ENCODE measurements at places on chromosomes 5 and 9.

DNA sequence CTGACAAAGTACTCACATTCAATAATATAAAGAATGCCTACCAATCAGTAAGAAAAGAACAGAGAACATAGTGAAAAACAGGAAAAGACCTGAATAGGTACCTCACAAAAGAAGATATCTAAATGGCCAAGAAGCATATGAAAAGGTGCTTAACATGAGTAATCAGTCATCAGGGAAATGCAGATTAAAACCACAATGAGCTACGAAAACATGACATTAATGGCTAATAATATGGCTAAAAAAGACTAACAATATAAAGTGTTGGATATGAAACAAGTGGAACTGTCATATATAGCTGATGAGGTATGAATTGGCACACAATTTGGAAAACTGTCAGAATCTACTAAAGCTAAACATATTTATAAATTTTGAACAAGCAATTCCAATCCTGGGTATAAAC is 18.9 kb downstream of the DENND1A start:
- DNase-seq, result no peak

- no peak for DNase-seq
Observed at GRCh38 chr5:176610435-176610773, 448 bp upstream of the GPRIN1 start.

DNA sequence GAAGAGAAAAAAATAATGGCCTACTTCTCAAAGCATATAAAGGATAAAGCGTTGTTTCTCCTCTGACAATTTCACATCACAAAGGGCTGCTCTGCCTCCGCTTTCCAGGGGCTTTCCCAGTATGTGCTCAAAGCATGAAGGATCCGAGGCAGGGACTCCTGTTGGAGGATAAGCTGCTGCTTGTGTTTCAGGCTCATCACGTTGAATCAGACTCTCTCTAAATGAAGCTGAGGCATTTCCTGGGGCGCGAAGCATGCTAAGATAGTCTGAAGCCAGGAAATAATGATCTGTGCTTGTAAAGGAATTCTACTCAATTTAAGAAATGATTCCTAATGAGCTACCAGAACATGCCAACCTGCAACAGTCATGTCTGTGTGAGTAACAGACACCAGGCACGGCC is 97.5 kb downstream of the MARCHF11 start:
- no peak for DNase-seq

- DNase-seq, result no peak
Observed at GRCh38 chr5:56088431-56088949, 93.7 kb upstream of the IL6ST start.

- DNase-seq, result no peak
Observed at GRCh38 chr5:40277161-40277906, 402.4 kb upstream of the PTGER4 start.

- no peak for DNase-seq
Observed at GRCh38 chr5:151847871-151848270, 76.1 kb downstream of the G3BP1 start.

- DNase-seq, result no peak
Observed at GRCh38 chr5:137190031-137190430, 309.1 kb downstream of the SPOCK1 start.

DNA sequence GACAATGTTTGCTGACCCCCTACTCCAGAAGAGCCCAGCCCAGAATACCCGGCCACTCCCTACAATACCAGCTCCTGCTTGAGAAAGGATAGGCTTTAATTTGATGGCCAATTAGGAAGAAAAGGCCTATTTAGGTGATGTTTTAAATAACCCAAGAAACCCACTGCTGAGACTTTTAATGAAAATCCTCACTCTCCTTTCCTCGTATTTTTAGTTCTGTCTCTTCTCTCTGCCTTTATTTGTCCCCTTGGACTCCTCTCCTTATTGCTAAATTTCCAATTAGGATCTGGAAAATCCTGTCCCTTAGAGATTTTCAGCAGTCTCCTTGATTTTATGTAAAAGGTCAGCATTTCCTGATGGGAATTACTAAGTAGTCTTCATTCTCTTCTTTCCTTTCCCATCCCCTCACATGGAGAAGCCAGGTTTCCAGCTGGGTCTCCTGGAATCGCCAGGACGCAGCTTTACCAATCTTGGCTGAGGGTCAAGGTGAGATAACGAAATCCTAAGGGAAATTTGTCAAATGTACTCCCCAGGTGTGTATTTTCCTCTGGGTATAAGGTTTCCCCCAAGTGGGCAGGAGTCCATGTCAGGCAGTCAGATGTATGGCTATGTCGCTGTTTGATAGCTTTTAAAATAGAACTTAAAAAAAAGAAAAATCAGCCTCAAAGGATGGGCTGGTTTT is 11.7 kb downstream of the STC2 start:
- DNase-seq, result no peak

GRCh38 chr9:125407974-125408900 is 146.6 kb downstream of the GAPVD1 start:
- DNase-seq, result peak; percentile 91

- DNase-seq, result no peak
Observed at GRCh38 chr9:18189871-18190670, 283.9 kb upstream of the ADAMTSL1 start.

DNA sequence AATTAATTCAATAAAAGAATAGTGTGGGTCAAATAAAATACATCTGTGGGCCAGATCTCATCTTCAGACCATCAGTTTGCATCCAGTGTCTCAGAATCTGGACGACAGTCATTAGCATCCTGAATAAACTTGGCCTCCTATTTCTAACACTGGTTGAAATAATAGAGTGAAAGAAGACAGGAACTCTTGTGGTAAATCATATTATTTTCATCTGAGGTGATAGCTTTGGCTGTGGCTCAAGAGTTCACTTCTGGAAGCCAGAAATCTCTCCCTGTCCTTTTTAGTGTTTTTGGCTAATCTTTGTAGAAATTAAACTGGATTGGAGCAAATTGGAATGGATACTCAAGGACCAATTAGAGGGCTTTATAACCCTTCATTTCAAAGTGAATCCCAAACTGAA is 63.4 kb upstream of the HMHB1 start:
- DNase-seq, result no peak

DNA sequence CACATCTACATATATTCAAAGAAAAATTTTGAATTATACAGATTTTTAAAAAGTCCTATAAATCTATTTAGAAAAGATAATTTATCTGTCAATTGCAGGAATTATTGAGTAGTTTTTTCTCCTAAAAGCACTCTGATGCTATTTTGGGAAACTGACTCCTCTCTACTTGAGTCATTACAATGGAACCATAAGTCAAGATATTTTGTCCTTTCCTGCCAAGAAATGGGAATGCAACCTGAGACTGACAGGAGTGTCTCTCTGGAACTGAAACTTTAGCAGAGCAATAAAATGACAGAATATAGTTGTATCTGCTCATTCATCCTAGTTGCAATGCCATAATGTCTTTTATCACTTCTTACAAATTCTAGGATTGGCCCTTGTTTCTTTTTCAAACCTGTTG is 48.6 kb downstream of the CARTPT start:
- no peak for DNase-seq

GRCh38 chr5:173750538-173751265 is 134.3 kb upstream of the BOD1 start:
- DNase-seq, result no peak

GRCh38 chr9:114289571-114290481 is 33.1 kb upstream of the ORM1 start:
- no peak for DNase-seq

DNA sequence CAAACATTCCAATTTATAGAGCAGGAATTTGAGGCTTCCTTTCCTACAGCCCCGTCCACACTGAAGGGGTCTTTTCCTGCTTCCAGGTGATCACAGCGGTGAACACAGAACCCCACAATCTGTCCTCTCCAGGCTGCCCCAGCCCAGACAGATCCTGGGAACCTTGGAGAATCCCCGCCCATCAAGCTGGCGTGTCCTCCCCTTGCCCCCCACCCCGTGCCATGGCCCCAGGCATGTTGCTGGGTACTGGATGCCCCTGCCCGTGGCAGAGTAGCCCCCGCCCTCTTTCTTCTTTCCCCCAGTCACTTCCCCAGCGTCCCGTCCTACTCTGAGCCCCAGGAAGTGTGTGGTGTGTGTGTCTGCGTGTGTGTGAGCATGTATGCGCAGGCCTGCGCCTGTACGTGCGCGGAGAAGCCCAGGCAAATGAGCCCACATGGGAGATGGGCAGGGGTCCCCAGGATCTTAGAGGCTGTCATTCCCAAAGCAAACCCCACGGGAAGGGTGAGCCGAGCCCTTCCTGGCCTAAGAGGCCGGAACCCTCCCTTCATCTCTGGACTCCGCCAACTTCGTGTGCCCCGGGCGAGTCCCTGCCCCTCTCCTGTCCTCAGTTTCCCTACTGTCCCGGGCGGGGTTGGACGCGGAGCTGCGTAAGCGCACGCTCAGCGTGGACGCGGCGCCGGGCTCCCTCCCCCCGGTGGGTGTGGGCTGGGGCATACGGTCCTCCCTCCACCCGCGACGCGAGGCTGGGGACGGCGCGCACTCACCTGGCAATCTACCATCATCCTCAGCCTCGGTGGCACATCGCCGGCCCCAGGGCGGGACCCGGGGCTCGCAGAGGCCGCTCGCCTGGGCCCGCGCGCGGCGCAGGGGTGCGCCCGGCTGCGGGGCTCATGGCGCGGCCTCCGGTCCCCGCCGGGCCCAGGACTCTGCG is 15.2 kb downstream of the GBGT1 start:
- no peak for DNase-seq

GRCh38 chr5:52947851-52948250 is 41.3 kb upstream of the ITGA2 start:
- no peak for DNase-seq

DNA sequence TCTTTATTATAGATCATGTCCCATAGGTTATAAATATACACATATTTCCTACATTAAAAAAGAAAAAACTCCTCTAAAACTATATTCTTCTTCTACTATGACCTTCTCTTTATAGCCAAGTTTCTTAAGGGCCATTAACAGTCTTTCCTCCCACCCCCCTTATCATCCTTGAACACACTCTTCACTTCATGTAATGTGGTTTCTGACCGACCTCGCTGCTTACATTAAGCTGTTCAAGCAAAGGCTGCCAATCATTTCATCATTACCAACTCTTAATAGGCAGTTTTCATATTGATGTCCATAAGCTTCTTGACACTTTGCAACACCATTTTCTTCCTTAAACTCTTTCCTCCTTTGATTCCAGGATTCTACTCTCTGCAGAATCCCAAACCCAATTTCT is 283.0 kb upstream of the PCSK5 start:
- DNase-seq, result no peak

GRCh38 chr9:93266521-93267001 is 82.6 kb downstream of the WNK2 start:
- DNase-seq, result no peak

DNA sequence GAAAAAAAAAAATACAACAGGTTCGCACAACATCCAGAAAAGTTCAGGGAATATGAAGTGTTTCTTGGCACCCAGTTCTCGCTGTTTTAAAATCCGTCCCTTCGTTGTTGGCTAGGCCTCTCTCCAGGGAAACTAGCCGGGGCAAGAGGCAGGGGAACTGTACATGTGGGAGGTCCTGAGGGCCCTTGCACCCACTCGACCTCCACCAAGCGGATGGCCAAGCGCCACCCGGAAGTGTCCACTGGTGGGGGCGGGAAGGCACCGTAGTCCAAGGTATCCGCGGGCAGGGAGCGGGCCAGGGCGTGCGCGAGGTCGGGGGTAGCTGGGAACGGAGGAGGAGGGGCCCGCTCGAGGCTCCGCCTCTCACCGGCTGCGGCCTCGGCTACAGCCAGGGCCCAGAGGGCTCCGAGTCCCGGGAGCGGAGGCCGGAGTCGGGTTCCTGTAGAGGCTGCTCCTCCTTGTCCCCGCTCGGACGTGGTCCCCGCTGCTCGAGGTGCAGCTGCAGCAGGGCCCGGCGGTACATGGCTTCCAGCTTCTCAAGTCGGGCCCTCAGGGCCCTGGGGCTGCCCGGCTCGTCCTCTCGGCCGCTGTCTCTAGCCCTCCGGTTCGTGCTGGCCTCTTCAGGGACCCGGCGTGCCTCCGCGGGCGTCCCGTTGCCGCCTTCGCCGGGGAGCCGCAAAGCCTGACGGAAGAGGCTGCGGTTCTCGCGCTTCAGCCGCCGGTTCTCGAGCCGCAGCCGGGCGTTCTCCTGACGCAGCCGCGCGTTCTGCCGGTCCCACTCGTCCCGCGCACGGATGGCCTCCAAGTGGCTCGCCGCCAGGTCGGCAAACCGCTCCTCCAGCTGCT is 720 bp downstream of the TUSC1 start:
- peak; percentile 78 for DNase-seq

DNA sequence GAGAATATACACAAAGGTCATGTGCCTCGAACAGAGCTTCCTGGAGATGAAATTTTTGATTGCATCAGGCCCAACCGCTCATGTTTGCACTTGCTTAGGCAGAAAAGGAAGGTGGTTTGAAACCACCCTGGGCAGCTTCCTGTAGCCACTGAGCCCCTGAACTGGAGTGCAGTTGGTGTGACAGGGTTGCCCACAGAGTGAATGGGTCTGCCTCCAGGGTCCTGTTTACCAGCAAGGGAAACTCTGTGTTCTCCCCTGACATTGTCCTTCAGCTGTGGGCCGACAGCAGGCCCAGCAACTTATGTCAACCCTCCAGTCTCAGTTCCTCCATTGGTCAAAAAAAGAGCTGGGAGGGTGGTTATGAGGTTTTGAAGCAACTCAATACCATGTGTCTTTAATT is 289.6 kb downstream of the KIF4B start:
- no peak for DNase-seq

DNA sequence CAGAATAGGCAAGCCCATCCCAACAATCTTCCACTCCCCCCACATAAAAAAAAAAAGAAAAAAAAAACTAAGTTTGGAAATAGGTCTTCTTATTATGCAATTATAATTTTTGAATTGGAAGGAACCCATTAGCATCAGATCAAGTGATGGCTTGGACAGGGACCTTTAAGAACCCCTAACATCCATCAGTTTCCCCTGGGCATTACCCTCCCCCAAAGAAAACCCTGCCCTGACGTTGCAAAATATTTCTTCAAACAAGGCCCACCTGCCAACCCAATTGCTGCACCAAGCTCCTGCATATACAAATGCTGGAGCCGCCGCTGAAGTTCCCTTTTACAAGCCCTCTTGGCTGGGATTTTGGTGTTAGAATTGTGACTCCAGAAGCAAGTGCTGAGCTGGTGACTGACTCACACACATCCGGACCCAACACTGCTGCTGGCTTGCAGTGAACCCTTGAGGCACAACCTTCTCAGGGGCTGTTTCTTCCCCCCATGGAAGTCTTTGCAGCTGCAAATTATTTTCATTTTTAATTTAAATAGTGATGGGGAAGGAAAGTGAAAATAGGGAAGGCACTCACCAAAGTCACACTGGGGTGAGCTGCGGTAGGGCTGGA is 56.1 kb upstream of the AFAP1L1 start:
- DNase-seq, result no peak

- no peak for DNase-seq
Observed at GRCh38 chr5:150248946-150249345, 40.6 kb downstream of the CAMK2A start.

GRCh38 chr5:65861830-65862241 is 64.5 kb upstream of the ERBIN start:
- DNase-seq, result no peak
